ENCODE measurements at places on chromosomes 3 and 15.

- no peak for DNase-seq
These were observed 8.0 kb upstream of the MORC1 start for GRCh38 chr3:109125902-109126301.

DNA sequence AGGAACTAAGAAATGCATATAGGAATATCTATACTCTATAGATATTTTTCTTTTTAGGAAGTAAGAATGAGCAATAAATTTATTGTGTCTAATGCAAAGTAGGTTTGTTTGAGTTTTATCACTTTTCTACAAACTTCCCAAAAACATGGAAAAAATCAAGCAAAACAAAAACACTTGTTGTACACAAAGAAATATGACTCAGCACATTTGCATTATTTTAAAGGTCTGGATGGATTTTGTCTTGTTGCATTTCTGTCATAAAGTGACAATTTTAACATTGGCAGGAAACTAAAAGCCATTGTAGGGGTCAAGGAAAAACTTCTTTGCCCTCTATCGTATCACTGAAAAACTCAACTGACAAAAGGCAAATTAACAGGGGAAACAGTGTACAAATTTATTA is 267.2 kb downstream of the PYDC2 start:
- no peak for DNase-seq

DNA sequence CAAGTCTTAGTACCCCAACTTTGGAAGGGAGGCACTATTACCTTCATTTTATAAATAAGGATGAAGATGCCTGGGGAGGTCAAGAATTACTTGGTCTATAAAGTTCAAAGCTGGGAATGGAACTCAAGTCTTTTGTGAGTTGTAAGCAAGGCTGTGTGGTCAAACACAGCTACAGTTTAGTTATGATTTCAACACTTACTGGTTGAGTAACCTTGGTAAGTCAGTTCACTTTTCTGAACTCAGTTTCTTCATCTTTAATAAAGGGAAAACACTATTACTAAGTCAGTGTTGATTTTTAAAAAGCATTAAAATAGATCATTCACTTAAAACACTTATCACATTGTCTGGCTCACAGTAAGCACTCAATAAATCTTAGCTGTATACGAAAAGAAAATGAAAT is 200.4 kb upstream of the ADAMTS9 start:
- DNase-seq, result no peak

- no peak for DNase-seq
These were observed 57.2 kb downstream of the PLD1 start for GRCh38 chr3:171753025-171753472.

DNA sequence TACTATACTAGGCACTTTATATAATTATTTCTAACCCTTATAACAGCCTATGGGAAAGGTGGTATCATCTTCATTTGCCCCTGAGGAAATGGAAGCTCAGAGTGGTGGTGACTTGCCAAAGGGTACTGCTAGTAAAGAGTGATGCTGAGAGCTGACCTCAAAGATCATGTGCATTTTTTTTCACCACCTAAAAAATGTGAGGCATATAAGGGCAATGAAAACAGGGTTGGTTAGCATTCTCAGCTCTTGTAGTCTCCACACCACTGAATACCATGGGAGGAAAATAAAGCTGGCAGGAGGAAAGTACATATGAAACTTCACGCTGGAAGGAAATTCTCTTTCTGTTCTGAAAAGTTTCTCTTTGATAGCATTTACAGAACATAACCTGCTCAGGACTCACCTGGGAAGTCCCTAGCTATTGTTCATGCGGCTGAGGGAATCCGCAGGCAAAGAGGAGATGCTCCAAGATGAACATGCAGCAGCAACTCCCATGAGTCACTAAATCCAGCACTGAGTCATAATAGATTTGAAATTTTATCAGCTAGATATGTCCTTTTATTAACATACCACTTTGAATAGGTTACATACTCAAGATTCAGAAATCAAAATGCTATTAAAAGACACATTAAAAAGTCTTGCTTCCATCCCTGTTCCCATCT is 17.3 kb downstream of the FAIM start:
- no peak for DNase-seq

- DNase-seq, result no peak
These were observed 273.4 kb downstream of the TLE3 start for GRCh38 chr15:69824075-69824876.

- DNase-seq, result no peak
These were observed 315.2 kb upstream of the ROBO2 start for GRCh38 chr3:76724706-76725105.

DNA sequence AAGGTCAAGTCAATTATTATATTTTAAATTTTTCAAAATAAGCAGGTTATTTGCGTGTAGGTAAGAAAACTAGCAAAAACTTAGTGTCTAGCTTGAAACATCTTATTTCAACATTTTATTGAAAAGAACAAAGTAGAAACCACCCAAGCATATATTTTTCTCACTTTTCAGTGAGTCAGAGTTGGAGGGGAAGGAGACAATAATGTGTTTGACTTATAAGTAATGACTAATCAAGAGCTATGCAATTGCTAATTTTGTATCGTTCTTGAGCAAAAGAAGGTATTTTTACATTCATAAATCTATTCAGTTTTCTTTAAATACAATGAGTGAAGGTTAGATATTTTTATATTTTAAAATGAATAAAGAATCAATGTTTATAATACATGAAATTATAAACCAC is 54.4 kb upstream of the P2RY1 start:
- no peak for DNase-seq

DNA sequence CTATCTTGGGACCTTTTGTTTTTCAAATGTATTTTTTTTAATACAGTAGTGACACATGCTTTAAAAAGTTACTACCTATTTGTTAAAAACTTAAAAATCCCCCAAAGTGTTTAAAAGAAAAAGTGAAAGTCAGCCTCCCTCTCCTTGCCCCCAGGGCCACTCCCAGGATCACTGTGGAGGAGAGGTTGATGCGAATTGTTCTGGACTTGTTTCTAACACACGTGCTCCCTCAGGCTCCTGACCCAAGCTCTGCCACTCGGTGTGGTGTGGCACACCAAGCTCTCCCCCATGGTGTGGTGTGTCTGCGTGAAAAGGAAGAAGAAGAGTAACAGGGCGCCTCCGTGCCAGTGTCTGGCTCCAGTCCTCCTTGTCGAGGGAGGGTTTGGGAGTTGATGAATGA is 93.5 kb downstream of the CHCHD6 start:
- no peak for DNase-seq

DNA sequence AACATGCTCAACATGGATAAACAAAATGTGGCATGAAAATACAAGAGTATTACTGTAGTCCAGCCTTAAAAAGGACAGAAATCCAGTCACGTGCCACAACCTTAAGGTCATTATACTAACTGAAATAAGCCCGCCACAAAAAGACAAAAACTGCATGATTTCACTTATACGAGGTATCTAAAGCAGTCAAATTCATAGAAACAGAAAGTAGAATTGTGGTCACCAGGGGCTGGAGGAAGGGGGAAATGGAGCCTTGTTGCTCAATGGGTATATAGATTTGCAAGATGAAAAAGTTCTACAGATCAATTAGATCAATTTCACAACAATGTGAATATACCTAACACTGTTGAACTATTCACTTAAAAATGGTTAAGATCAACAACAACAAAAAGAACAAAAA is 7.4 kb downstream of the GLB1 start:
- no peak for DNase-seq

- DNase-seq, result peak; percentile 71
These were observed 7.4 kb upstream of the IGDCC3 start for GRCh38 chr15:65384895-65385869.

DNA sequence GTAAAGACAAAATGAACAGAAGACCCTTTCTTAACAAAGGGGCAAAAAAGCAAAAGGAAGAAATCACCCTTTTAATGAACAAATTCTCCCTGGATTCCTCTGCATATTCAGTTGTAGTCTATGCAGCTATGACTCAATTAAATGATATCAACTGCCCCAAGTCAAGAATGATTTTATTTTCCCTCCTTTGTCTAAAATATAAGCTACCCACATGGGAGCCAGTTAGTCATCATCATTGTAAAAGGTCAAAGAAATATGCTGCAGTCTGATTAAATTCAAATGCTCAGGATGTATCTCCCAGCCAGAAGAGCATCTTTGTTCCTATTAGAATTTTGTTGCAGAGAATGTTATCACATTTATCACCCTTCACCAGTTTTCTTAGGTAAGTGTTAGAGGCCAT is 84.0 kb downstream of the SST start:
- DNase-seq, result no peak

- no peak for DNase-seq
These were observed 96.5 kb upstream of the THRB start for GRCh38 chr3:24591191-24591590.

- DNase-seq, result peak; percentile 53
These were observed 3.2 kb downstream of the ANP32A start for GRCh38 chr15:68817304-68818065.

DNA sequence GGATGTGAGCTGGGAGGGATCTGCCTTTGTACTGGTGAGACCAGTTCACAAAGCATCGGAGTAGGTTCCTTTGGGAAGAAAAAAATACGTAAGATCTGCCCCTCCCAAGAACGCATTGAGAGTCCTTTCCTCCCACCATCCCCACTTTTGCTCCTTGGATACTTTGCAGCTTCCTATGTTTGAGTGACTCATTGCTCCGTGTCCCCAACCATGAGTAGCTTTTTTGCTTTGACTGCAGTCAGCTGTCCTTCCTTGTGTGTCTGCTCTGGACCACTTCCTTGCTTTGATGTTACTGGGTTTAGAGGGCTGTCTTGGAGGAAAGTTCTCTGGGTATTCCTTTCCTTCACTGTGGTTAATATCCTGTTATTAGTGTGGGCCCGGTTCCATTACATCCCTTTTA is 43.2 kb upstream of the PTPN23 start:
- DNase-seq, result no peak

GRCh38 chr3:98730886-98731537 is 32.1 kb upstream of the ST3GAL6 start:
- no peak for DNase-seq

GRCh38 chr3:100008081-100008698 is 106.1 kb downstream of the FILIP1L start:
- DNase-seq, result no peak

DNA sequence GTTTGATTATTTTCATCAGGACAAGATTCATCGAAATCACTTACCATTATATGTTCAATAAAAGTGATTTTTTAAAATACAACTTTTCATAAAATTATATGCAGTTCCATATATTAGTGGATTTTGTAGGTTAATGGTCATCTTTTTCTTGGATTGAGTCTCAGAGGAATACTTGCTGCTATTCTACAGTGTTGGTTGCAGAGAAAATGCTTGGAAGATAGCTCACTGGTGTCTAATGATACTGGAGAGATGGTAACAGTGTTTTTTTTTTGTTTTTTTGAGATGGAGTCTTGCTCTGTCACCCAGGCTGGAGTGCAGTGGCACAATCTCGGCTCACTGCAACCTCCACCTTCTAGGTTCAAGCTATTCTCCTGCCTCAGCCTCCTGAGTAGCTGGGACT is 143.3 kb downstream of the TCF12 start:
- DNase-seq, result no peak

- DNase-seq, result no peak
These were observed 32.1 kb downstream of the PLCL2 start for GRCh38 chr3:16916840-16917239.

GRCh38 chr3:60017631-60018030 is 967.8 kb upstream of the CFAP20DC start:
- DNase-seq, result peak; percentile 33

- DNase-seq, result no peak
These were observed 28.0 kb upstream of the HEG1 start for GRCh38 chr3:125083776-125084175.

GRCh38 chr15:41465822-41466421 is 27.8 kb upstream of the ITPKA start:
- no peak for DNase-seq

- no peak for DNase-seq
These were observed 387.6 kb upstream of the RGMA start for GRCh38 chr15:93476491-93477177.

DNA sequence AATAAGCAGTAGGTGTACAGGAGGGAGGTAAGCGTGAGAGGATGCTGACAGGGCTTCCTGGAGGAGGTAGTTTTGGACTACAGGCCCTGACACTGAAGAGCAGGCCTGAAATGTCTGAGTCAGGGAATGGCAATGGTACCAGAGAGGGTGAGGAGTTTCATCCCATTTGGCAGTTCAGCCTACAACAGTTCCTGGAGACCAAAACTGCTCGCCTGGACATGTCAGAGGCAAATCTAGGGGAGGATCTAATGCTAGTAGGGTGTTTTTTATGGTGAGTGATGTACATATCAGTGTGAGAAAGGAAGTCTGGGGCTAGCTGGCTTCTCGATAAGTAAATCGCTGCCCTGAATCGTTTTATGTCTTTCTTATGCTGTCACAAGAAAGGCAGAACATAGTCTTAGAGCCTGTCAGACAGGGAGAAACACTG is 13.8 kb upstream of the TNFSF10 start:
- no peak for DNase-seq

- no peak for DNase-seq
These were observed 234.3 kb downstream of the GAP43 start for GRCh38 chr3:115857518-115858136.

GRCh38 chr3:118144919-118145318 is 889.7 kb downstream of the IGSF11 start:
- DNase-seq, result no peak

DNA sequence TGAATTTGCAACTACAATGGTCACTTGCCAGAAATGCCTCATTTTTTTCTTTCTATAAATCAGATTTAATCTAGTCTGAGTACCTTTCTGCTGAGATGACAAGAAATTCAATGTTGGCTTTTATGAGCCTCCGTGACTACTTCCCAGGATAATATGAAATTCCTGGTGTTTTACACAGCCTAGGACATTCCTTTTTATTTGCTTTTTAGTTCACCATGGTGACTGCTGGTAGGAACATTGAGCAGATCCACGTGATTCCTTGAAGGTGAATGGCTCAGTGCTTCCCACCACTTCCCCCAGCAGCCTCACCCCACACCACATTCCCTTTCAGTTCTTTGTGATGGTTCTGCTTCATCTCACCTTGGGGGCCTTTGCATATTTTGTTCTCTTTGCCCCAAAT is 4.3 kb upstream of the NPTN start:
- DNase-seq, result no peak

- DNase-seq, result no peak
These were observed 14.6 kb downstream of the CAPN7 start for GRCh38 chr3:15220661-15221060.

DNA sequence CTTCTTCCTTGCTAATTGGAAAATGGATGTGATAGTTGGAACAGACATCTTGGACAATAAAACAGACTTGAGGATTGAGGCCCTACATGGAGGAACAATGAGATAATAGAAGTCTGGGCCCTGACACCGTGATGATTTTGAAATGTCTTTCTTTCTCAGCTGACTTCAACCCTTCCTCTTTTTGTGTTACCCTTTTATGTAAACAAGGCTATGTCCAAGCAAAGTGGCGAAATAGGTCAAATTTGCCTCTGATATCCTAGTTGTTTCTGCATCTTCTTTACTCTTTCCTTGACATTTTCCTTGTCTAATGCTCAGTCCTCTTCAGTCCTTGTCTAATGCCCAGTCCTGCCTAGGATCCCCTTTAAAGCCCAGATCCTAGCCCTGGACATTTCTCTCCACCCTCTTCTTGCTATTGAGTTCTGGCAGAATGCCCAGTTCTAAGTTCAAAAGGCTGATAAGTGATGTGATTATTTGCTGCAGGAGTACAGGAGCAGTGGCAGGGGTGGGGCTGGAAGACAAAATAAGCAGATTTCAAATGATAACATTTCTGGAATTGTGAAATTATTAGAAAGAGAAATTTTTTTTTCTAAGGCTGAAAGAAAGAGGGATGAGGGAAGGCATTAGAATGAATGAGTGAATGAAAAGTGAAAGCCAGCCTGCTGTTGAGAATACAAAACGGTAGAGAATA is 6.5 kb upstream of the VPS8 start:
- DNase-seq, result no peak

Measured in activated CD4-positive, CD25-positive, alpha-beta regulatory T cell treated with anti-CD3 and anti-CD28 coated beads, Interleukin-2, amount 50 U/mL, for 16 hours (primary cell).